ENCODE measurements at places on chromosomes 13 and 19.
A peak's percentile ranks its signal among the peaks of the same experiment; 100 is the strongest.

GRCh38 chr13:76286178-76286577 is 600.0 kb downstream of the KCTD12 start:
- DNase-seq = no peak
- no peak overlapping the region for H3K27ac ChIP-seq
- H3K36me3 ChIP-seq = no peaks in the 10 kb centered on the region

GRCh38 chr13:98717256-98717655 is 35.2 kb downstream of the SLC15A1 start:
- DNase-seq = no peak
- H3K27me3 ChIP-seq = no peaks in the 10 kb centered on the region
- no peaks in the 10 kb centered on the region for H3K36me3 ChIP-seq
- no peaks in the 10 kb centered on the region for H3K4me1 ChIP-seq
- H3K27ac ChIP-seq = no peak overlapping the region
- no peak overlapping the region for H3K4me3 ChIP-seq

DNA sequence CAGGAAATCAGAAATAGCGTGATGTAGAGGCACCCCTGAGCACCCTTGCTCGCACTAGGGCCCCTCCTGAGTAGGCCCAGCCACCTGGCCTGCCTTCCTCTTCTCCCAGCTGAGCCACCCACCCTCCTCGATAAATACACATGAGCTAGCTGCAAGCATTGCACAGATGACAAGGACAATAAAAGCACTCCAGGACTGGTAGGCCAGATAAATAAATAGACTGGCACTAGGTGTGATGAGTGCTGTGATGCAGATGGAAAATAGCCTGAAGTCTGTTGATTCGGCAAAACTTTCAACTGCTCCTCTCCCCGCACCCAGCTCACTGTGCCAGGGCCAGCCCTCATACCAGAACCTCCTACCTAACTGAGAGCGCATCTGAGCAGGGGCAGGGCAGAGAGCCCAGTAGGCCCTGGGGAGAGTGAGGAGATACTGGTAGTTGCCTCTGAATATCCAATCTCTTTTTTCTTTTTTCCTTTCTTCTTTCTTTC is 54.5 kb upstream of the GPI start:
- no peaks in the 10 kb centered on the region for H3K36me3 ChIP-seq
- no peaks in the 10 kb centered on the region for H3K27me3 ChIP-seq
- peak overlapping the region; percentile 68 for H3K27ac ChIP-seq
- peaks cover 29% of the 10 kb centered on the region for H3K4me1 ChIP-seq
- no peak overlapping the region for H3K4me3 ChIP-seq
- no peak for DNase-seq

- H3K36me3 ChIP-seq = peaks cover 28% of the 10 kb centered on the region
- DNase-seq = no peak
- H3K27ac ChIP-seq = no peak overlapping the region
- H3K4me3 ChIP-seq = no peak overlapping the region
- H3K27me3 ChIP-seq = no peaks in the 10 kb centered on the region
These were observed 22.7 kb upstream of the ASF1B start for GRCh38 chr19:14159059-14159458.

GRCh38 chr19:7959211-7959610 is 15.7 kb upstream of the TIMM44 start:
- H3K27me3 ChIP-seq = no peaks in the 10 kb centered on the region
- no peak overlapping the region for H3K4me3 ChIP-seq
- no peaks in the 10 kb centered on the region for H3K4me1 ChIP-seq
- no peak for DNase-seq
- peaks cover 26% of the 10 kb centered on the region for H3K36me3 ChIP-seq
- no peak overlapping the region for H3K27ac ChIP-seq
